ENCODE measurements at places on chromosomes 12 and 14. TPM values are rescaled to one million over a fixed set of nuclear protein-coding genes. Genes with fewer than 3 reads are reported as not detected.

Gene NGB
- total RNA-seq: 3.5 TPM

Gene FGF23
- total RNA-seq: not detected

GRCh38 chr12:97886511-97887176 lies 424.0 kb downstream of the RMST start:
- no peak overlapping the region for H3K27ac ChIP-seq
- H3K36me3 ChIP-seq: no peaks in the 10 kb centered on the region
- no peak for DNase-seq
- H3K27me3 ChIP-seq: no peaks in the 10 kb centered on the region
- H3K4me1 ChIP-seq: peaks cover 10% of the 10 kb centered on the region

Gene SOAT2
- total RNA-seq: not detected

DNA sequence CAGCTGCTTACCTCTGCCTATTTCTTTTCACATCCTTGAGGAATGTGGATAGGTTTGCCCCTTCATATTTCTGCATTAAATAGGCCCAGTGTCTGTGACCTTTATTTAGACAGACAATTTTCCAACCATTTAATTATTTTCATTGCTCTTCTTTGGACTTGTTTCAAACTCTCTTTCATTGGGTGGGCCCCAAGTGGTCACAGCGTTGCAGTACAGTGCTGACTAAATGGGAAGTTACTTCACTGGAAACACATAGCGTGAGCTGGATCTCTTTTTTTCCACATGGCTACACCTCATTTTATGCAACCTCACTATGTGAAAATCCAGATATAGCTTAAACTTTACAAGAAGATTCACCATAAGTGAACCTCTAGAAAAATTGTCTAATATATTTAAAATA lies 438.9 kb downstream of the ADAMTS20 start:
- no peaks in the 10 kb centered on the region for H3K4me1 ChIP-seq
- H3K36me3 ChIP-seq: no peaks in the 10 kb centered on the region
- H3K27me3 ChIP-seq: no peaks in the 10 kb centered on the region
- DNase-seq: no peak

GRCh38 chr14:102474934-102475333 lies 34.6 kb downstream of the ANKRD9 start:
- no peaks in the 10 kb centered on the region for H3K27me3 ChIP-seq
- no peak overlapping the region for H3K4me3 ChIP-seq
- DNase-seq: peak; percentile 84
- no peaks in the 10 kb centered on the region for H3K36me3 ChIP-seq

- no peak overlapping the region for H3K4me3 ChIP-seq
- DNase-seq: no peak
- no peaks in the 10 kb centered on the region for H3K4me1 ChIP-seq
Observed at GRCh38 chr12:124796303-124796960, 67.2 kb downstream of the SCARB1 start.

Gene ACSM4
- total RNA-seq: not detected

Gene JPH4
- 3.0 TPM for total RNA-seq

Gene CIDEB
- 7.8 TPM for total RNA-seq

DNA sequence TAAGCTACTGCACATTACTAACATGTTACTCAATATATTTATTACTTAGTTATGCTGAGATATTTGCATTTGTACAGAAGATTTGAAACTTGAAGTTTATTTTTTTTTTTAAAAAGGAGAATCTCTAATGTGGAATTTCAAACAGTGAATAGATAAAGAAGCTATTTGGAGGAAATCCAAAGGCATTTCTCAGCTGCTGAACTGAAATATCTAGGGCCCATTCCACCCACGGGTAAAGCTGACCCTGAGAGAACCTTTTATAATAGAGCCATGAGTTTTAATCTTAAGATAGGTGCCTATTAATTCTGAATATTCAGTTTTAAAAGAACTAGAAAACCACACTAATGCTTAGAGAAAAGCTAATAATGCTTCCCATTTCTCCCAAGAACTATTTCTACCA lies 225.4 kb upstream of the CAND1 start:
- H3K4me3 ChIP-seq: no peak overlapping the region
- H3K4me1 ChIP-seq: peaks cover 51% of the 10 kb centered on the region
- no peaks in the 10 kb centered on the region for H3K27me3 ChIP-seq

DNA sequence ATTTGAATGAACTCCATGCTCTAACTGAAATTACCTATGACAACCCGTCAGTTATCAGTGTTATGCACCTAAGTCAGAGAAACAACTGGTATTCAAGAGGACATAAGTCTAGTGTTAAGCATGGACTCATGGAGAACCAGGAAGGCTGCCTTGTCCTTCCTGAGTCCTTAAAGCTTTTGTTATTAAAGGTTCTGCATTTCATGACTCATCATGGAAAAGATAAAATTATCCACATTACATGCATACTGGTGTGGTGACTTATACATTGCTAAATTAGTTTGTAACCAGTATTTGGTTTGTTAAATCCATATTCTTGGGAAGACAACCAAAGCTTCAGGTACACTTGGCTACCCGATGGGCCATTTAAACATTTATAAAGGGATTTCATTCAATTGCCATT lies 6.5 kb upstream of the OR4E1 start:
- DNase-seq: no peak
- H3K4me3 ChIP-seq: no peak overlapping the region
- no peak overlapping the region for H3K27ac ChIP-seq
- H3K36me3 ChIP-seq: no peaks in the 10 kb centered on the region
- no peaks in the 10 kb centered on the region for H3K27me3 ChIP-seq

DNA sequence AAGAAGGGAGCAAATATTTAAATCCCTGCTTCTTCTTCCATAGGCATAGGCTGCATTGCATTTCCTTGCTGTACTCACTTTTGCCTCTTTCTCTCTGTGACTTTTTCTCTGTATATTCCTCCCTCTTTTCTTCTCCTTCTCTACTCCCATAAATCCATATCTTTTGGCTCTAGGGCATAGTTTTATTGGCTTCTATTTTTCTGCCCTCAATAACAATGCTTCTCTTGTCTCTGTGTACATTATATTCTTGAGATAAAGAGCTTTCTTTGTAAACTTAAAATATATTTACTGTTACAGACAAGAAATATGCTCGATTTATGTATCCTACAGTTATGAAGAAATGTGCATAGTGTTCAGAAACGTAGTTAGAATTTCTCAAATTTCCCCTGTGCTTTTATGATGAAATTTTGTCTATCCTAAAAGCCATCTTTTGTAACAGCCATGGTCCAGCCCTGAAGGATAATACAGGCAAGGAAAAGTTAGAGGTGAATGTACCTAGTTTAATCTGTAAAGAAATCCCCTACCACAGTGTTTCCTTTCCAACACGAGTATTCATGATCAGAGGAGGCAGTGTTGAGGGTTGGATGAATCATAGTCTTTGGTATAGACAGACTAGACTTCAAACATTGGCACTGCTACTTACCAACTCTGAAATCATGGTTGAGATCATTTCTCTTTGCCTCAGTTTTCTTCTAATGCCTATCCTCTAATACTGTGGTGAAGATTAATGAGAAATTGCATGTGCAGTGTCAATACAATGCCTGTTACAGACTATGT lies 173.3 kb upstream of the FAR2 start:
- H3K27ac ChIP-seq: no peak overlapping the region
- no peaks in the 10 kb centered on the region for H3K36me3 ChIP-seq
- no peak overlapping the region for H3K4me3 ChIP-seq
- no peaks in the 10 kb centered on the region for H3K4me1 ChIP-seq

Gene ANO2
- total RNA-seq: 4.3 TPM

Gene KRT3
- not detected for total RNA-seq

GRCh38 chr12:60072911-60073310 lies 477.1 kb downstream of the SLC16A7 start:
- no peaks in the 10 kb centered on the region for H3K36me3 ChIP-seq
- H3K4me3 ChIP-seq: no peak overlapping the region
- no peak for DNase-seq
- no peak overlapping the region for H3K27ac ChIP-seq
- no peaks in the 10 kb centered on the region for H3K27me3 ChIP-seq

- no peak overlapping the region for H3K27ac ChIP-seq
- no peak for DNase-seq
- no peak overlapping the region for H3K4me3 ChIP-seq
- no peaks in the 10 kb centered on the region for H3K36me3 ChIP-seq
Observed at GRCh38 chr14:96062010-96062409, 22.8 kb downstream of the C14orf132 start.

Gene GPD1
- total RNA-seq: 0.55 TPM

DNA sequence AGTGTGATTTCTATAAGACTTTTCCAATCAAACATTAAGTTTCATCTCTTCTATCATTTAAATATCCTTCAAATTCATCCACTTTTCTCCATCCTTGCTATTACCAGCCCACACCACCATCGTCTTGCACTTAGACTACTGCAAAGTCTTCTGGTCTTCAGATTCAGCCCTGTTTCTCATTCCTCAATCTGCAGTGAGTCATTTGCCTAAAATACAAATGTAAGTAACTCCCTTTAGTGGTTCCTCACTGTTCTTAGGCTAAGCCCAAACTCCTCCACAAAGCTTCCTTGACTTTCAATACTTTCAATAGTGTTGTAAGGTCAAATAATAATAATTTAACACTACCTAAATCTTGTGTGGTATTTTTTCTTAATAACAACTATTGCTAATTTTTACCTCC lies 83.3 kb downstream of the PLEKHG7 start:
- H3K27me3 ChIP-seq: no peaks in the 10 kb centered on the region
- H3K27ac ChIP-seq: no peak overlapping the region
- H3K4me3 ChIP-seq: no peak overlapping the region
- DNase-seq: no peak
- H3K36me3 ChIP-seq: no peaks in the 10 kb centered on the region

GRCh38 chr12:103269946-103270345 lies 225.8 kb downstream of the C12orf42 start:
- no peaks in the 10 kb centered on the region for H3K36me3 ChIP-seq
- H3K27me3 ChIP-seq: no peaks in the 10 kb centered on the region
- H3K4me3 ChIP-seq: no peak overlapping the region
- no peaks in the 10 kb centered on the region for H3K4me1 ChIP-seq
- H3K27ac ChIP-seq: no peak overlapping the region

- no peaks in the 10 kb centered on the region for H3K27me3 ChIP-seq
- no peak overlapping the region for H3K4me3 ChIP-seq
- H3K36me3 ChIP-seq: no peaks in the 10 kb centered on the region
- no peak for DNase-seq
- no peak overlapping the region for H3K27ac ChIP-seq
- H3K4me1 ChIP-seq: no peaks in the 10 kb centered on the region
Observed at GRCh38 chr12:58313091-58313855, 371.9 kb downstream of the ATP23 start.

DNA sequence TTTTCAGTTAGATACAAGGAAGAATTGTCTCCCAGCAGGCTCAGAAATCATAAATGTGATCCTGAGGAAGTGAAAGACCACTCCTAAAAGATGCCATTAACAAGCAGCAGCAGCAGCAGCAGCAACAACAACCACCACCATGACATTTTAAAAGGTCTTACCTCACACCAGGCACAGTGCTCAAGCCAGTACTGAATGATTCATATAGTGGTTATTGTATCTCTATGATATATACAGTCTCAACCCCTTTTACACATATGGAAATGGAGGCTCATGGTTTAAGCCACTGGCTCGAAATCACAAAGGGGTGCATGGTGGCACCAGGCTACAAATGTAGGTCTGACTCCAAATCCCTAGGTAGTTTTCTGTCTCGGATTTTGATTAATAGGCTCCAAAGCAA lies 126.9 kb downstream of the KTN1 start:
- no peaks in the 10 kb centered on the region for H3K36me3 ChIP-seq
- H3K4me3 ChIP-seq: no peak overlapping the region
- H3K27ac ChIP-seq: no peak overlapping the region
- H3K27me3 ChIP-seq: no peaks in the 10 kb centered on the region
- peaks cover 3% of the 10 kb centered on the region for H3K4me1 ChIP-seq

DNA sequence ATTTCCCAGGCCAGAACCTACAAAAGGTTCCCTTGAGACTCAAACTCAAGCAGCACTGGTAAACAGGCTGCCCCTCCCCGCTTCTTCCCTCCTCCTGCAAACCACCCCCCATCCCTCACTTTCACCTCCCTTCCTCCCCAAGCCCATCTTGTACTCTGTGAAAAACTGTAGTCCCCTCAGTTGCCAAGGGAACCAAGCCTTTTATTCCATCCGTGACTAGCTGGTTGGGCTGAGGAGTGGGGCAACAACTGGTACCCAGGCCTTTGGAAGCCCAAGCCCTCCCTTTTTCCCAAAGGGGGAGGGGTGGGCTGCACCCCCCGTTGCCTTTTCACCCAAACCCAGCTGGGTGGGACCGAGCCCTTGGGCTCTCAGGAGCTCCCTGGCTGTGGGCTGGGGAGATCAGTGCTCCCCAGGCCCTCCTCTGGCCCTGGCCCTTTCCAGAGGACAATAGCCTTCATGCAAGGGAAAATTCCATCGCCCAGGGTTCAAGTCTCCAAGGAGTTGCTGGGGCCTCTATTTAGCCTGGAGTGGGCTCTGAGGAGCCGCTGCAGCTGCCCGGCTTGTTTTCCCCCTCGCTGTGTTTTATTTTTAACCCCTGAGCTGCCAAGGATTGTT lies 61.9 kb downstream of the ZFP36L1 start:
- H3K27me3 ChIP-seq: no peaks in the 10 kb centered on the region
- peak overlapping the region; percentile 30 for H3K27ac ChIP-seq
- H3K4me3 ChIP-seq: no peak overlapping the region
- H3K36me3 ChIP-seq: no peaks in the 10 kb centered on the region
- H3K4me1 ChIP-seq: peaks cover 21% of the 10 kb centered on the region

DNA sequence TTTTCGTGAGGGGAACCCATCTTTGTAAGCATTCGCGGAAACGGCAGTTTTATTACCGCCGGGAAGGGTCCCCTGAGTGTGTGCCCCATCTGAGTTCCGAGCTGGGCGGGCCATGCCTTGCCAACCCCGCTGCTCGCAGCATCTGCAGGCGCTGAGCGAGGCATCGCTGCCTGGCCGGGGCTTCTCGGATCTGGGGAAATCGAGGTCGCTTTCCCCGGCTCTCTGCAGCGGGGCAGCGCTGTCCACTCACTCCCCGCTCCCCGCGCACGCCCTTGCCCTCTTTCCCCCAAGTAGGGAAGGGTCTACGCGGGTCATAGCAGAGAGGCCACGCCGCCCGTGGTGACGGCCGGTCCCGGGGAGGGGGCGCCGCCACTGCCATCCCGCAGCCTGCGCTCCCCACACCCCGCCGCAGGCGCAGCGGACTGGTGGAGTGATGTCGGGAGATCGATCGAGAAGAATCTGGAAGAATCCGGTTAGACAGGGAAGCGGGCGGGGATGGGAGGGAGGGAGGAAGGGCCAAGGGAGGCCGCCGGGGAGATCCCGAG lies 507 bp upstream of the FKBP4 start:
- no peaks in the 10 kb centered on the region for H3K27me3 ChIP-seq
- H3K4me3 ChIP-seq: peak overlapping the region; percentile 87
- H3K36me3 ChIP-seq: peaks cover 10% of the 10 kb centered on the region
- H3K27ac ChIP-seq: peak overlapping the region; percentile 85

GRCh38 chr12:11732715-11733114 lies 83.2 kb downstream of the ETV6 start:
- no peaks in the 10 kb centered on the region for H3K36me3 ChIP-seq
- no peak overlapping the region for H3K27ac ChIP-seq
- no peak for DNase-seq
- H3K4me3 ChIP-seq: no peak overlapping the region
- peaks cover 53% of the 10 kb centered on the region for H3K4me1 ChIP-seq

GRCh38 chr12:108117163-108117849 lies 11.8 kb upstream of the WSCD2 start:
- no peaks in the 10 kb centered on the region for H3K36me3 ChIP-seq
- H3K27me3 ChIP-seq: no peaks in the 10 kb centered on the region
- no peaks in the 10 kb centered on the region for H3K4me1 ChIP-seq
- peak overlapping the region; percentile 51 for H3K27ac ChIP-seq

Gene PIWIL1
- not detected for total RNA-seq

Gene TAS2R19
- total RNA-seq: 8.6 TPM

Gene KRT84
- not detected for total RNA-seq

Gene ABCC9
- total RNA-seq: 28.2 TPM
